NCI-H748 treated with DMSO at 0.1 percent for 48 hours (cell line): ENCODE measurements at places on chromosomes 16 and 17.

DNA sequence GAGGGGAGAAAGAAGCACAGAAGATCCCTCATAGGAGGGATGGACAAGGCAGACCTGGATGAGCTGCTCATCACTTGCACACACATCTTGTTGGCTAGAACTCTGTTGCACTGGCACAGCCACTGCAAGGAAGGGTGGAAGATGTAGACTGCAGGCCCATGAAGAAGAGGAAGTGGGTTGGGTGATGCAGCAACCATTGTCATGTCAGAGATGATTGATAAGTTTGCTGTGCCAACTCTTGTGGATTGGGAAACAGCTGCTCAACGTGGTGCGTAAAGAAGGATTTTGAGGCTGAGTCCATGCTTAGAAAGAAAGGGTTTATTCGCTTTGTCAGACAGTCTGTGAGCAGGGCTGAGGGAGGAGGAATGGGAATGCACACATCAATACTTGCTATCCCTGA is 161.4 kb upstream of the MPHOSPH6 start:
- no peak for DNase-seq

- DNase-seq = peak; percentile 3
Measured at GRCh38 chr17:54891176-54891821, 9.4 kb upstream of the TOM1L1 start.

GRCh38 chr16:24896439-24896838 is 50.7 kb downstream of the SLC5A11 start:
- DNase-seq = no peak

DNA sequence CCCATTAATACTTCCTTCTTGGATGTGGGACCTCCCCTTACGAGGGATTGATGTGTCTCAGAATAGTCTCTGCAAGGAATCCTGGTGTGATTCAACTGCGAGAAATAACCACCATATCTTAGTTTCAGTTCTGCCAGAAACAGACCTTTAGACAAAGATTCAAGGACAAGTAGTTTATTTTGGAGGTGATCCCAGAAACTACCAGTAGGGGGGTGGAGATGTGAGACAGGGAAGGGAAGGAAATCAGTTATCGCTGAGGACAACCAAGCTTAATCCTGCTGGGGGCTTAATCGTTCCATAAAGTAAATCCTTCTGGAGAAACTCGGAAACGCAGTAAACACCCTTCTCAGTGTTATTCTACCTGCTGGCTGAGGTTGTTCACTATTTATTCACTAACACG is 5.0 kb upstream of the SDR42E1 start:
- no peak for DNase-seq

DNA sequence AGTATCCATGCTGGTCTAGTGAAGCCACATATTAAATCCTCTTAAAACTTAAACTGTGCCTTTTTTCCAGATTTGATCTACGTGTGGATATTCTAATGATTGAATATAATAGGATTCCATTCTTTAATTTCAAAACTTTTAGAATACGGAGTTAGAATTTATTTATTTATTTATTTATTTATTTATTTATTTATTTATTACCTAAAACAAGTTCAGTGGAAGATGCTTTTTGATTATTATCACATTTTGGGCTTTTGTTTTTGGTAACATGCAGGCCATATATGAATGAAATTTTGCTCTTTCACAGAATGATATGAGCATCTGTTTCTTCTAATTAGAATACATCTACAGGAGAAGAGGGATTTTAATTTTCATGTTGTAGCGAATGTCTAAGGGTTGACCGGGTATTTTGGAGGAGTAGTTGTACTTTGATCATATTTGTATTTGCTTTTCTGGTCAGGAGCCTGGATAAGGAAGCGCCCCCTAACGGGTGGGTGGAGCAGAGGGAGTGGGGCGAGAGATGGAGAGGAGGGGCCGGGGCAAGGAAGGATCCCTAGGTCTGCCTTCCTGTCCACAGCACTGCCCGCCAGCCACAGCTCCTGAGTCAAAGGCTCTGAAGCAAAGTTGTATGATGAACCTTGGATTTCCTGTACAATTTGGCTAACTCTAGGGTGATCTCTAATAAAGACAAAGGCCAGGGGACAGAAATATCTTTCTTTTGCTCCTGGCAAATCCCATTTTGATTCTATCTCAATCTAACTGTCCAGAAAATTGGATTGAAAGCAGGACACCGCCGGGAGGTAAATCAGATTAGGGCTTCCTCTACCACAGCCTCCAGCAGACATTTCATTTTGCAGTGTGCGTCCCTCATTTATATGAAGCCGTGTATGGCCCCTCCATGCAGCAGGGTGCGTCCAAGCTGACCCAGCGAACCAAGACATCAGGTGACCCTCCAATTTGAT is 149.1 kb downstream of the PRKCA start:
- no peak for DNase-seq

- DNase-seq = no peak
Measured at GRCh38 chr16:73707863-73708262, 588.8 kb upstream of the PSMD7 start.
